T follicular helper cell (primary cell): ENCODE measurements at places on chromosomes 11 and 22.

DNA sequence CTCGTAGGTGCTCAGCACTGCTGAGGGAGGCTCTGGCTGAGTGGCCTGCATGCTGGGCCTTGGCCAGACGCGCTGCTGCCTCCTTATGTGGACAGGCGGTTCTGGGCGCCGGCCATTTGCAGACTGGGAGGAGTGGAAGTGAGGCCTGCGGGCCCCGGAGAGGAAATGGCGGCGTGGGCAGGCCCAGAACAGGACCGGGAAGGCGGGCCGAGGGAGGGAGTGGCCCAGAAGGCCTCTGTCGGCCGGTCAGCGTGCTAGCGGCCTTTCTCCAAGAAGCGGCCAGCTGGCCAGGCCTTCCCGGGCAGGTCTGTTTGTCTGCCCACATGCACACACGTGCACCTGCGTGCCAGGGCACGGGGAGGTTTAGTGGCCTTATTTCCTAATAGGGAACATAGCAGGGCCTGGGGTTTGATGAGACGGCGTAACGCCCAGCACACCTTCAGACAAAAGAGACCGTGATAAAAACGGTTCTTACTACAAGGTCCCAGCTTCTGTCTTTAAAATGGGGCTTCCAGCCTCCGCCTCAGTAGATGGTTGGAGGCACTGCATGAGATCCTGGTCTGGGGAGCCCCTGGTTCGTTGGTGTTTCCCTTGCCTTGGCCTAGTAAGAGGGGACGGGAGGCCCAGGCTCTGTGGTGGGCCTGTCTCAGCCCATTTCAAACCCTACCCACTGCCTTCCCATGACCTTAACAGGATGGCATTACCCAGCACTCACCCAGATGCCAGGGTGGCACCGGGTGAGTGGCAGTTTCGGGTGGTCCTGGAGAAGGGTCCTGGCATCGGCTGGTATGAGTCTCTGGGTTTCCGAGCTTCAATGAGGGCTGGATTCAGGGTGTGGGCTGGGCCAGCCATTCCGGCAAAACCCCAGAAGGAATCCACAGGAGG is 65.1 kb upstream of the PPARA start:
- DNase-seq, result no peak

- DNase-seq, result no peak
These were observed 133.4 kb downstream of the CCDC34 start for GRCh38 chr11:27229511-27230191.

GRCh38 chr11:36205536-36205935 is 83.7 kb downstream of the COMMD9 start:
- no peak for DNase-seq

DNA sequence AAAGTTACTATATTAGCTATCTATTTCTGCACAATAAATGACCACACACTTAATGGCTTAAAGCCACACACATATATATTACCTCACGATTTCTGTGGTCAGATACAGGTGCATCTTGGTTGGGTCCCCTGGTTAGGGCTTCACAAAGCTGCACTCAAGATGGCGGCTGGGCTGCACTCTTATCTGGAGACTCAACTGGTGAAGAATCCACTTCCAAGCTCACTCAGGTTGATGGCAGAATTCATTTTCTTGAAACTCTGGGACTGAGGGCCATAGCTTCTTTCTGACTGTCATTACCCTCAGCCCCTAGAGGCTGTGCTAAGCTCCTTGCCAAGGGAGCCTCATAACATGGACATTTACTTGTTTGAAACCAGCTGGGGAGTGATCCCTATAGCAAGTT is 5.1 kb upstream of the MS4A10 start:
- no peak for DNase-seq

GRCh38 chr11:92227230-92227814 is 2.7 kb downstream of the FAT3 start:
- no peak for DNase-seq

DNA sequence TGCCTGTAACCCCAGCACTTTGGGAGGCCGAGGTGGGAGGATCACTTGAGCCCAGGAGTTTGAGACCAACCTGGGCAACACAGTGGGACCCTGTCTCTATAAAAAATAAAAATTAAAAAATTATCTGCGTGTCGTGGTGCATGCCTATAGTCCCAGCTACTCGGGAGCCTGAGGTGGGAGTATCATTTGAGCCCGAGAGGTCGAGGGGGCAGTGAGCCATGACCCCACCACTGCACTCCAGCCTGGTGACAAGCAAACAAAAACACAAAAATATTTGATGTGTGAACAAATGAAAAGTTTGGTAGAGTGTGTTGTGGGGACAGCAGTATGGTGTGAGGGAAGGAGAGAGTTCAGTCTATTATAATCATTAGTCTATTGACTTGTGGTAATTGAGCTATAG is 90.8 kb upstream of the PARVA start:
- DNase-seq, result no peak

GRCh38 chr11:112797648-112798293 is 163.4 kb upstream of the NCAM1 start:
- no peak for DNase-seq
